ENCODE measurements at places on chromosomes 11 and 22.

DNA sequence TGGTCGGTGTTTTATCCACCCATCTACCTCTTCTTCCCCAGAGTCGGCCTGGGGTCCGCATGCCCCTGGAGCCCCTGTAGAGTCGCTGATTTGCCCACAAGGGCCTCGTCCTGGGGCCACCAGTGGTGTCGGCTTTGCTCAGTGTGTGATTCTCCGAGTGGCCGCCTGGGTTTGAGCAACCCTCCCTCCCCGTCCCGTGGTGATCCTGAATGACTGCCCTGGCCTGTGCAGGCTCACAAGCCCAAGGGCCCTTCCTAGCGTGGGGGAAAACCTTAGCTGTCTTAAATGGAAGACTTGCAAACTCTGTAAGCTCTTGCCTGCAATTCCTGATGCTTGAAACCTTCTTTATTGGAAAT is 128.3 kb downstream of the OSBP2 start:
- DNase-seq, result no peak

DNA sequence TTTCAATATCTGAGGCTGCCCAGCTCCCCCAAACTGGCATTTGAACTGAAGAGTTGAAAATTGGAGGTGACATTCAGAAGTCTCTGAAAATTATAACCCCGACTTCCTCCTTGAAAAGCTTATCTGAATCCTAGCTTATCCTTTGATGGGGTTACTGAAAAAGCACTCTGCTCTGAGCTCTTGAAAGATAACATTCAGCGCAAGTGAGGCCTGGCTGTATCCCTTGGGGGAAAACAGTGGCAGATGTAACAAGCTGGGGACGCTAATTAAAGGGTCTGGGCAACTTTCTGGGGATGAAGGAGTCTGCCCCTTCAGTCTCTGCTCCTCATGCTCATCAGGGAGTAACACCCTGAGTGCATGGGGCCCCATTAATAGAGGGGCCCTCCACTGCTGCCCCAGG is 402.0 kb upstream of the CADM1 start:
- no peak for DNase-seq

GRCh38 chr11:34558673-34559072 is 45.1 kb upstream of the ELF5 start:
- no peak for DNase-seq

DNA sequence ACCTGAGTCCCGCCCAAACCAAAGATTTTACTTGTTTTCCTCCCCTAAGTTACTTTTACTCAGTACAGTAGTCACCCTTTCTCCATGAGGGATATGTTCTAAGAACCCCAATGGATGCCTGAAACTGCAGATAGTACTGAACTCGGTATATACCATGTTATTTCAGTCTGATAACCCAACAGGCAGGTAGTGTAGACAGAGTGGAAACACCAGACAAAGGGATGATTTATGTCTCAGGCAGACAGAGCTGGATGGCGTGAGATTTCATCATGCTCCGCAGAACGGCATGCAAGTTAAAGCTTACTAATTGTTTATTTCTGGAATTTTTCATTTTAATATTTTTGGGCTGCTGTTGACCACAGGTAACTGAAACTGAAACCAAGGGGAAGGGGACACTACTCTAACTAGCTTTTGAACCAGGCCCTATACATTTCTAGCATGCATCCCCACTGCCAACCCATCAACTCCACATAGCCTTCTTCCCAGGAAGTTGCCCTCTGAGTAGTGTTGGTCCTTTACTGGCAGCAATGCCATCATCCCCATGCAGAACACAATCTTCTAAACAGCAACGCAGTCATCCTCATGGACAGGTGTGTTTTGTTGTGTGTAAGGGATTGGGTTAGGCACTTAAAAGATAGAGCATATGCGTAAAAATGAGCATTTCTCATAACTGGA is 27.7 kb downstream of the CSRP3 start:
- no peak for DNase-seq

DNA sequence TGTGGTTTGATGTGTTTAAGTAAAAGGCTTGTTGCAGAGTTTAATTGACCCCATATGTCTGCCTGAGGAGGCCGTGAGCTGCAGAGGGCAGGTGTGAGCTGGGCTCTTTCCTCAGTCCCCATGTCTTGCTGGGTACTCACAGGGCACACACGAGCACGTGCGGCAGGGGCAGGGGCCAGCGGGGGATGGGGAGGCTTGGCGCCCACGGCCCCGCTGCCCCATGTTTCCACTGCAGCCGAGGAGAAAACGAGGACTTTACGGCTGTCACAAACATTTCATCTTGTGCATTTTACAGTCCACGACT is 24.7 kb upstream of the CCDC188 start:
- no peak for DNase-seq

DNA sequence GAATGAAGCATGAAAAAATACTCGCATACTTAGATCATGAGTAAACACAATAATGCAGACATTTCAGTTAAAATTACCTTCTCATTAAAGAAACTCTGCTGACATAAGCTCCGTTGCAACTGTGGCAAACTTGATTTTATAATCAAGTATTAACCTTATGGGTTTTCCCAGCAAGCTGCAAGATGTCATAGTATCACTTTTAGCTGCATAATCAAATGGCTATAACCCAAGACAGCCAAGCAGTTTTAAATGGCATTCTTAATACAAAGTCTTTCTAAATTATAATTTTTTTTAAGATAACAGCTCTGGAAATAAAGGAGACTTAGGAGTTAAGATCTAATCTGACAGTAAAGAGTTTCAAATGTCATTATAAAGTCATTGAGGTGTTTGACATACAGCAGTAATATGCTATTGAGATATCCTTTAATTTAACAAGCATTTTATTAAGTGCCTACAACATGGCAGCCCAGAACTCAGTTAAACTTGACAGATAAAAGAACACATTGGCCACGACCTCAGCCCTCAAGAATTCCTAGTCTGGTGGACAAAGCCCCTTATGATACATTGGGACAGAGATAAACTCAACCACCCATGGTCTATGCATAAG is 163.1 kb upstream of the FAT3 start:
- no peak for DNase-seq

DNA sequence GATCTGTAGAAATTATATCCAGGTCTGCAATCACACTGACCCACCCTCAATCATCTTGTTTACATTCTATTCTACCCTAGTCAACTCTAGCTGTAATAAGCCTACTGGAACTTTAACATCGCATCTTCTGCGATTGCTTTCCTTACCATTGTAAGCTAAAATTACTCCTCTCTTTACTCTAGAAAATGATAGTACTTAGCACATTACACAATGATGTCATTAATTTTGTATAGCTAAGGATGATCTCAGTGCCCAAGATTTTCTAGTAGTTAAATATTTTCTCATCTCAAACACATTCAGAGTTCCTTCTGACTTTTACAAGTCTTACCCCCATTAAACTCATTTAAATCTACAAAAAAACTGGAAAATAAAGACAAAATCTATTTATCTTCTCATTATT is 39.6 kb upstream of the CTSC start:
- no peak for DNase-seq

GRCh38 chr11:74138021-74138420 is 32.8 kb downstream of the C2CD3 start:
- no peak for DNase-seq

DNA sequence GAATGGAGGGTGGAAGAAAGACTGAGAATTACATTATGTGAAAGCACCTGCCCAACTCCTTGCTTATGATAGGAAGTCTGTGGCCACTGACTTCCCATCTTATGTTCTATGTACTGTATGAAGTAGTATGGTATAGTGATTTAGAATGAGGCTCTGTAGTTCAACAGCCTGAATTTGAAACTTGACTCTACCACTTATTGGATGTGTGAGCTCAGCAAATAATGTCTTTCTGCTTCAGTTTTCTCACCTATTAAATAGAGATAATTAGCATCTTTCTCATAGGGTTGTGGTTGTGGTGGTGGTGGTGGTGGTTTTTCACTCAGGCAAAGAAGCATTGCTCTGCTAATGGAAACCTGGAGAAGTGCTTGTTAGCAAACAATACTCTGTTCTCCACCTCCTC is 121.6 kb downstream of the PAX6 start:
- no peak for DNase-seq

DNA sequence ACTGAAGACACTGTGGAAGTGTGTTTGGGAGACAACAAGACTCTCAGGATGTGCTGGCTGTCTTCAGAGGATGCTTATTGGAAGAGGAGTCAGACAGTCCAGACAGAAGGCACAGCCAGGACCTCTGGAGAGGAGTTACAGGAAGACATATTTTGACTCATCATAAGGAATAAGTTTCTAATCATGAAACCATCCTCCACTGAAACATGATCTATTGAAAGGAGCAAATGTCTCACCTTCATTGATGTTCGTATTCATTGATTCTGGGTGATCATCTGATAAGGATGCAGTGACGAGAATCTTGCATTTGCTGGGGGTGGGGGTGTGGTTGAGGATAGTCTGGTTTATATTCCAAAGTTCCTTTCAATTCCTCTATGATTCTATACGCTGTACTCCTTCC is 2.5 kb upstream of the CXCR5 start:
- no peak for DNase-seq

GRCh38 chr11:128968916-128969315 is 26.2 kb upstream of the TP53AIP1 start:
- DNase-seq, result no peak

- DNase-seq, result no peak
Measured at GRCh38 chr11:20238712-20239111, 78.4 kb upstream of the DBX1 start.

- DNase-seq, result no peak
Measured at GRCh38 chr11:122186439-122187080, 70.5 kb upstream of the BLID start.

DNA sequence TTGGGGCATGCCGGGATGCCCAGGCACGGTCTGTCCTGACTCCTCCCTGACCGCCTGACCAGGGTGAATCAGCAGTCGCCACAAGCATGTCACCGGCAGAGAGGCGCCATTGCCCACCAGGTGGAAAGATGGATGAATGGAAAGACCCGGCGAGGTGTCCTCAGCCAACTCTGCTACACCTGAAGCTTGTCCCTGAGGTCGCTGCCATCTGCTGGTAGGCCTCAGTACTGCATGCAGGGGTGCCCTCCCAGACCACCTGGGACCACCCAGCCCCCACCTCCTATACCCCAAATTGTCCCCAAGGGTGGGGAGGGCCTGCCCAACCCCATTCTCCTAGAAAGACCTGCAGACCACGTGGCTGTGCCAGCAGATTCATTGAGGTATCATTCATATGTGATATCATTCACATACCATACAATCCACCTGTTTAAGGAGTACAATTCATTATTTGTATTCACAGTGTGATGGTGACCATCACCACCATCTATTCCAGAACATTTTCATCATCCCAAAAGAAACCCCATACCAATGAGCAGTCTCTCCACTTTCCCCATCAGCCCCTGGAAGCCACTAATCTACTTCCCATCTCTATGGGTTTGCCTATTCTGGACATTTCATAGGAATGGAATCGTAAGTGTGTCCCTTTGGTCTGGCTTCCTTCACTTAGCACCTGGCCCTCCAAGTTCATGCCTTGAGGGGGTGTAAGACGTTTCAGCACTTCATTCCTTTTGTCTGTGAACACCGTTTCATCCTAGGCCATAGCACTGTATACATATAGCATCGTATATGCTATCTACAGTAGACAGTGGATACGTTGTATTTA is 17.5 kb downstream of the FGF3 start:
- DNase-seq, result no peak

DNA sequence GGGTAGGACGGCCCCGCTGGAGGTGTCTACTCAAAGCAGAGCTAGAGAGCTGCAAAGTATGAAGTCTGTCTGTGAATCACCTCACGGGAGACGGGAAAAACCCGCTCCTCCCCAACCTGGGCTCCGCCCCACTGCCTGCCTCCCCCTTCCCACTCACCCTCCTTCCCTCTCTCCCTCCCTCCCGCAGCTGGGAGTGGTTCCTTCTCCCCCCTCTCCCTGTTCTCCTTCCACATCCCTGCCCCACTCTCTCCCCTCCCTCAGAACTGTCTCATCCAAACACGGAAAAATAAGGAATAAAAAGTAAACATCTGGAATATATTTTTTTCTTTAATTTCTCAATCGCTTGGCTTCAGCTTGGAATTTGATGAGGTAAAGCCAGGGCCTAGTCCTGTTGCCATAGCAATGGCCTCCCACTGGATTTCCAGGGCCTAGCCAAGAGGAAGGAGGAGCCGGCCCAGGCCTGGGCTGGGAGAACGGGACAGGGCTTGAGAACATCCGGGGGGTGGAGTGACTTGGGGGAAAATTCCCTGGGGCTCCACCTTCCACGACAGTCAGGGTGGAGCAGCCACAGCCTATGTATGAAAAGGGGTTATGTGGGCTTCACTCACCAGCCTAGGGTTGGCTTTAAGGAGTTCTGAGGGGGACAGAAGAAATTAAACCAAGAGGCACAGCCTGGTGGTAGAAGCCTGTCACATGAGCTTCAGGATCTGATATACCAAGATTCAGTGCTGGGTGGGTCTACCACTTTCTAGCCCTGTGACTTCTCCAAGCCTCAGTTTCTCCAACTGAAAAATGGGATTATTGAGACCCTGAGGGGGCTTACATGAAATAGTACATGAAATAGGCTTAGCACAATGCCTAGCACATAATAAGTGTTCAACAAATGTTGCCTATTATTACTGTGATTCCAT is 2.2 kb downstream of the TNKS1BP1 start:
- DNase-seq, result no peak

- DNase-seq, result no peak
Measured at GRCh38 chr11:102592634-102593581, 32.2 kb downstream of the MMP20 start.

DNA sequence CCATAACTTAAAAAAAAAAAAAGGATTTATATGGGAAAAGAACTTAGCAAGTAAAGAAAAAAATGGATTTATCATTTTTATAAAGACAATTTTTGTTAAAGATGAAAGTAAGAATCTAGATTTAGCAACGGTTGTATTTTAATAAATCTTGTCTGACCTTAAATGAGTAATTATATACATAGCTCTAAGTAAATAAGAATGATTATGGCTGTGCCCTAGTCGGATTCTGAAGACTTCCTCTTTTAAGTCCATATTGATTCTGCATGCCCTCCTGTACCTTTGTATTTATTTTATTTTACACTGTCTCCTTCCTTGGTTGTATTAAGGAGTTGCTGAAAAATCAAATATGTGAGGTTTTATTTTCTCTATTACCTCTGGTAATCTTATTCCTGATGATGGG is 7.1 kb downstream of the RBX1 start:
- DNase-seq, result no peak

GRCh38 chr11:85086504-85087284 is 540.5 kb downstream of the DLG2 start:
- DNase-seq, result no peak

- DNase-seq, result no peak
Measured at GRCh38 chr11:127073621-127074020, 73.1 kb upstream of the KIRREL3 start.

DNA sequence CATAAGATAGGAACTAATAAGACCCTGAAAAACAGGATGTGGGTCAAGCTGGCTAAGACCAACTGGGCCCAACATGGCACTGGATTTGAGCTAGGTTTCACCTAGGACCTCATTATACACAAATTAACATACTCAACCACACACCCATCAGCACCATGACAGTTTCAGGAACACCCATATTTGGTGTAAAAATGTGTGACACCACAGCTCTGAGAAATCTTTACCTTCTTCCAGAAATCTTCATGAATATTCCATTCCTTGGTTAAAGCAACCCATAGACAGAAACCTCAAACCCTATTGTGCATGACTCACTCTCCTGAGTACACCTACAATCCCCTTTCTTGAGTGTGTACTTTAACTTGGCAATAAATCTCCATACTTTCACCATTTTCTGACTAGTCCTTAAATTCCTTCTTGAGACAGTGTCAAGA is 378.8 kb downstream of the DYNC2H1 start:
- no peak for DNase-seq

GRCh38 chr11:36367806-36368680 is 72.0 kb downstream of the PRR5L start:
- no peak for DNase-seq

Data from T-helper 2 cell (primary cell).